NCI-H69 (cell line): ENCODE measurements at places on chromosomes 4 and X.
A peak's percentile ranks its signal among the peaks of the same experiment; 100 is the strongest.

DNA sequence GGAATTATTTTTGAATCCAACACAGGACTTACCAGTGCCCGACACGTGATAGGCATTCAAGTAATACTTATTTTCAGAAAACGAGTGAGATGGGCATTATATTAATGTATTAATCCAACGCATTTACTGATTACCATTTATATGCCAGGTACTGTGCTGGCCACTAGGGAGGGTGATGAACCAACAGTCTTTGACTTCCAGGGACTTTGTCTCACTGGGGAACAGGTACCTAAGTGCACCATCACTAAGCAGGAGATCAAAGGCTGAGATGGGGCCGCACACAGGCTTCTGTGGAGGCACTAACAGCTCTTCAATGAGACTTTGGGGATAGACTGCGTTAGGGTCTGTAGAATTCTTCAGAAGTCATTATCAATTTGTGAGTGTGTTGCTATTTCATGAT, 5.7 kb upstream of the TADA2B start:
- no peak for DNase-seq

GRCh38 chr4:87236861-87237260, 16.4 kb upstream of the KLHL8 start:
- peak; percentile 16 for DNase-seq

DNA sequence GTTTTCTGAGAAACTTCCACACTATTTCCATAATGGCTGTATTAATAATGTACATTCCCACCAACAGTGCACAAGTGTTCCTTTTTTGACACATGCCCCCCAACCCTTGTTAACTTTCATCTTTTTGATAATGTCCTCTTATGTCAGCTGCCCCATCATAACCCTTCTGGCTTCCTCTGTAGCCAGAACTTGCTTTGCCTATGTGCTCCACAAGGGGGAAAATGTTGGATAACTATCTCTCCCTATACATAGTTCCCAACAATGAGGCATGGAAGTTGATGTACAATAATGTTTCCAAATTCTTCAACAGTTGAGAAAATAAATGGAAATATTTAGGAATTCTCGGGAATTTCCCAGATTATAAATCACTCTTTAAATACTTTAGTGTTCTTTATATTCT, 142.9 kb downstream of the ASB9 start:
- DNase-seq, result no peak

- DNase-seq, result no peak
These were observed 5.2 kb downstream of the PKD2 start for GRCh38 chr4:88012647-88013046.

DNA sequence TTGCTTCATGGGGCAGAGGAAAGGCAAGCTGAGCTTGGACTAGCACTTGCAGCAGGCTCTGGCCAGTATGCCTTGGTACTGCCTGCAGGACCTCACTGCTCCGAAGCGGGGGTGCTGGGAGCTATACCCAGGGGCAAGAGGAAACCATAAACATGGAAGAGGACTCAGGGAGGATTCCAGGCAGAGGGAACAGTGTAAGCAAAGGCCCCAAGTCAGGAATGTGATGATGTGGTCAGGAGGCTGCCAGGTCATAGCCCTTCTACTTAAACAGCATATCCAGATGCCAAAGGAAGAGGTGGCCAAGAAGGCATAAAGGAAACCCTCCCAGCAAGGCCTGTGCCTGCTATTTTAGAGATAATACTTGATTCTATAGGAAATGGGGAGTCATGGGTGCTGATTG, 31.1 kb downstream of the RAB40AL start:
- no peak for DNase-seq

GRCh38 chrX:55489314-55490009, at the start of gene USP51:
USP51 (minus strand) TSS chrX:55489848; CDS start chrX:55488939, 909 bp downstream.
- DNase-seq, result no peak

- DNase-seq, result no peak
These were observed 574.8 kb upstream of the DIPK2B start for GRCh38 chrX:45775468-45775867.

GRCh38 chr4:16079046-16079445, 4.8 kb downstream of the PROM1 start:
- DNase-seq, result no peak
